Osteocyte (in vitro differentiated cells): ENCODE measurements at places on chromosomes 3 and 15.

- peaks cover 10% of the 10 kb centered on the region for H3K4me1 ChIP-seq
- peaks cover 6% of the 10 kb centered on the region for H3K36me3 ChIP-seq
- DNase-seq = no peak
- no peaks in the 10 kb centered on the region for H3K27me3 ChIP-seq
- no peak overlapping the region for H3K27ac ChIP-seq
These were observed 2.1 kb downstream of the SLC41A3 start for GRCh38 chr3:126081618-126082361.

GRCh38 chr3:143637133-143637532 is 211.1 kb downstream of the SLC9A9 start:
- no peak overlapping the region for H3K27ac ChIP-seq
- no peak overlapping the region for H3K4me3 ChIP-seq

DNA sequence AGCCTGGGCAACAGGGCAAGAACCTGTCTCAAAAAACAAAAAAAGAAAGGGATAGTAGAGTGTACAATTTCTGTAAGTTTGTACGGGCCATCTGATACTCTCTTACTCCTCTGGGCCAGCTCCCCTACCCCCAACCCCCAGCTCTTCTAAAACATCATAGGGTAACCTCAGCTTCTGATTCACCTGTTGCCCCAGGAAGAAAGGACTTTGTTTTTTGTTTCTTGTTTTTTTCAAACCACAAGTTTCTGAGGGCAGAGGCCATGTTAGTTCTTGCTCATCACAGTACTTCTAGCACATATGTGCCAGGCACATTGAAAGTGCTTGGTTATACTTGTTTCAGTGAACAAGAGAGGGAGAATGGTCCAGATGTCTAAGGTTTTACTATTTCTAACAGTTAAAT is 20.2 kb downstream of the ATOSA start:
- peaks cover 9% of the 10 kb centered on the region for H3K4me1 ChIP-seq
- H3K27me3 ChIP-seq = no peaks in the 10 kb centered on the region
- H3K4me3 ChIP-seq = no peak overlapping the region
- H3K36me3 ChIP-seq = peaks cover 46% of the 10 kb centered on the region
- H3K27ac ChIP-seq = no peak overlapping the region

DNA sequence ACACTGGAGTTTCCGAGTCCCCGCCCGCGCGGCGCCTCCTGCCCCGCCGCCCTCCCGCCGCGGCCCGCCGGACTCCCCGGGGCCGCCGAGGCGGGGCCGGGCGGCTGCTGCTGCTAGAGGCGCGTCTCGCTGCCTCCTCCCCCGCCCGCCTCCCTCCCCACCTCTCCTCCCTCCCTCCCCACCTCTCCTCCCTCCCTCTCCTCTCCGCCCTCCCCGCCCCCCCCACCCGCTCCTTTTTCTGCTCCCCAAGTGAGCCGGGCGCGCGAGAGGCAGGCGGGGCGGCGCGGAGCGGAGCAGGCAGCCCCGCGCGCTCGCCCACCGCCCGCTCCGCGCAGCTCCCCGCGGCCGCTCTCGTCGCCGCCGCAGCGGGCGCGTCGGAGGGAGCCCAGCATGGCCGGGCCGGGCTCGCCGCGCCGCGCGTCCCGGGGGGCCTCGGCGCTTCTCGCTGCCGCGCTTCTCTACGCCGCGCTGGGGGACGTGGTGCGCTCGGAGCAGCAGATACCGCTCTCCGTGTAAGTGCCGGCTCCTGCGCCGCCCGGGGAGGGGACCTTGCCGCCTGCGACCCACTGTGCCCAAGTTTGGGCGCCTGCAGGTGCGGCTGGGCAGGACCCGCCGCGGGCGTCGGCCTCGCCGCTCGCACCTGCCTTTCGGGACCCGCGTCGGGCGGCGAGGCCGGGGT is at the start of gene CACNA2D3:
CACNA2D3 (plus strand) TSS at position 229 of the 679 bp plus-strand sequence.
- no peaks in the 10 kb centered on the region for H3K36me3 ChIP-seq
- peaks cover 54% of the 10 kb centered on the region for H3K27me3 ChIP-seq
- H3K27ac ChIP-seq = no peak within 1 kb of the TSS
- peaks cover 10% of the 10 kb centered on the region for H3K4me1 ChIP-seq
- peak within 1 kb of the TSS; percentile 71 for H3K4me3 ChIP-seq

GRCh38 chr3:157464321-157464720 is 27.7 kb downstream of the PTX3 start:
- H3K36me3 ChIP-seq = no peaks in the 10 kb centered on the region
- H3K4me1 ChIP-seq = peaks cover 44% of the 10 kb centered on the region
- no peaks in the 10 kb centered on the region for H3K27me3 ChIP-seq
- no peak for DNase-seq

- no peaks in the 10 kb centered on the region for H3K27me3 ChIP-seq
- DNase-seq = no peak
- no peaks in the 10 kb centered on the region for H3K4me1 ChIP-seq
- no peak overlapping the region for H3K4me3 ChIP-seq
- no peak overlapping the region for H3K27ac ChIP-seq
- no peaks in the 10 kb centered on the region for H3K36me3 ChIP-seq
These were observed 49.4 kb downstream of the NFKBIZ start for GRCh38 chr3:101898752-101899169.

DNA sequence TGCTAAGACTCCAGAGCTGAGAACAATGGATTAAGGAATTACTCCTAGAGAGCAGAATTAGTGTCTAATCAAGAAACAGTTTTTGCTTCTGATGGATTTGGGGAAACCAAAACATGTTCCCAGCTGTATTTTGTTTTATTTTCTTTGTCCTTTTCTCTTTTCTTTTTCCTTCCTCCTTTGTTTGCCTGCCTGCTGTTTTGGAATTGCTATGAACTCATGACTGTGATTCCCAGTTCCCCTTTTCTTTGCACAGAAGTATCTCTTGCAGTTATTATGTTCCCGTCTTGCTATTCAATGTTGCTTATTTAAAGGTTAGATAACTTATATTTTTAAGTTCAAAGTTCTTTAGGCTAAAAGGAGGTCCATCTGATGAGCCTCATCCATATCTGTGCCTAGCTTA is 77.0 kb upstream of the GBE1 start:
- H3K27me3 ChIP-seq = no peaks in the 10 kb centered on the region
- no peak overlapping the region for H3K27ac ChIP-seq
- no peaks in the 10 kb centered on the region for H3K36me3 ChIP-seq
- no peak for DNase-seq
- no peak overlapping the region for H3K4me3 ChIP-seq

- no peaks in the 10 kb centered on the region for H3K36me3 ChIP-seq
- peak overlapping the region; percentile 17 for H3K27ac ChIP-seq
- H3K27me3 ChIP-seq = no peaks in the 10 kb centered on the region
These were observed 31.8 kb downstream of the MITF start for GRCh38 chr3:69770976-69771634.

DNA sequence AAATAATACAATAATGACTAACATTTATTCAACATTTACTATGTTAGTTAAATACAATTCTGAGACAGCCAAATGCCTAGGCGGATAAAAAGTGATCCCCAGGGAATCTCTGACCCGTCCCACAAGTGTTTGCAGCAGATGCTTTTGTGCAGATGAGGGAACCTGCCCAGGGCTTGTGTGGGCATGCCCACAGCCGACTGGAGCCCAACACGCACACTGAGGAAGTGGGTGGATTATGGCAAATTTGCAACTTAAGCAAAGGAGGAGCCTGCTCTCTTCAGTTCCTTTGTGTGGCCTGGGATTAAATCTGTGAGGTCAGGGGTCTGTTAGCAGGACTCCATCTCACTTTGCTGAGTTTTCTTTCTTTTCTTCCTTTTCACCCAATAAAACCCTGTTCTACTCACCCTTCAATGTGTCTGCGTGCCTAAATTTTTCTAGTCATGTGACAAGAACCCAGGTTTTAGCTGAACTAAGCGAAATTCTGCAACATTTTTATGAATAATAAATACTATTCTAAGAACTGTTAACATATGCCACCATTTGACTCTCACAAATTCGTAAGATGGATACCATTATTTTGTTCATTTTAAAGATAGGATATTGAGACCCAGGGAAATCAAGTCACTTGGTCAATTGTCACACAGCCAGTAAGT is 13.9 kb upstream of the RTP1 start:
- H3K4me3 ChIP-seq = no peak overlapping the region
- H3K36me3 ChIP-seq = no peaks in the 10 kb centered on the region
- H3K4me1 ChIP-seq = peaks cover 11% of the 10 kb centered on the region
- DNase-seq = no peak
- no peak overlapping the region for H3K27ac ChIP-seq
- peaks cover 13% of the 10 kb centered on the region for H3K27me3 ChIP-seq

GRCh38 chr3:43870120-43870519 is 179.4 kb downstream of the ABHD5 start:
- peak overlapping the region; percentile 1 for H3K4me3 ChIP-seq
- H3K27me3 ChIP-seq = no peaks in the 10 kb centered on the region
- H3K36me3 ChIP-seq = no peaks in the 10 kb centered on the region
- peak overlapping the region; percentile 93 for H3K27ac ChIP-seq

DNA sequence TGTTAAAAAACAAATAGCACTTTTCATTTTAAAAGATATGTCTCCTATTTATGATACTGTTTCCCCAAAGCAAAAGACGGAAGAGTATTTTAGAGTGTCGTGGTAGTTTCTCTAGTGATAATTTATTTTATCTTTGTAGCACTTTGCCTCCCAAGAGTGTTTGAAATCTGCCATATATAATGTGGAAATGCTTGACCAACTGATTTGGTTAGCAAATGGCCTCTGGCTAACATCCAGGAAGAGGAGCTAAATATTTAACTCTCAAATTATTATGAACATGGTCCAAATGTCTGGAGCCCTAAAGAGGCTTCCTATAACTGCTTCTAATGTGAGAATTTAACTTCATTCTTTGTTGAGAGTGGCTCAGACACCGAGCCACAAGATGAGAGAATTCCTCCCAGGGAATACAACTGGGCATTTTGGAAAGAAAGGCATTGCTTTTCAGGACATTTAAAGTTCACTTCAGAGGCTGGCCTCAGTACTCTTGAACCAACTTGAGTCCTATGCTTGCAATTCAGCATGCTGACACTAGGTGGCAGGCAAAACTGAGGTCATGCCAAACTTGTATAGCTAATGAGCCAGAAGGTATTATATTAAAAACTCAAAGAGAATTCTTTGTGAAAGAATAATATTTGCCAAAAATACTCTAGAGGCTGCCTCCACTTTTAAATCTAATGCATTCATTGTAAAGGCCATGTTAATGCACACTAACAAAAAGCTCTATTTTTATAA is 104.5 kb downstream of the RARB start:
- no peak for DNase-seq
- no peaks in the 10 kb centered on the region for H3K27me3 ChIP-seq
- peaks cover 5% of the 10 kb centered on the region for H3K4me1 ChIP-seq
- H3K36me3 ChIP-seq = peaks cover 4% of the 10 kb centered on the region
- no peak overlapping the region for H3K4me3 ChIP-seq

DNA sequence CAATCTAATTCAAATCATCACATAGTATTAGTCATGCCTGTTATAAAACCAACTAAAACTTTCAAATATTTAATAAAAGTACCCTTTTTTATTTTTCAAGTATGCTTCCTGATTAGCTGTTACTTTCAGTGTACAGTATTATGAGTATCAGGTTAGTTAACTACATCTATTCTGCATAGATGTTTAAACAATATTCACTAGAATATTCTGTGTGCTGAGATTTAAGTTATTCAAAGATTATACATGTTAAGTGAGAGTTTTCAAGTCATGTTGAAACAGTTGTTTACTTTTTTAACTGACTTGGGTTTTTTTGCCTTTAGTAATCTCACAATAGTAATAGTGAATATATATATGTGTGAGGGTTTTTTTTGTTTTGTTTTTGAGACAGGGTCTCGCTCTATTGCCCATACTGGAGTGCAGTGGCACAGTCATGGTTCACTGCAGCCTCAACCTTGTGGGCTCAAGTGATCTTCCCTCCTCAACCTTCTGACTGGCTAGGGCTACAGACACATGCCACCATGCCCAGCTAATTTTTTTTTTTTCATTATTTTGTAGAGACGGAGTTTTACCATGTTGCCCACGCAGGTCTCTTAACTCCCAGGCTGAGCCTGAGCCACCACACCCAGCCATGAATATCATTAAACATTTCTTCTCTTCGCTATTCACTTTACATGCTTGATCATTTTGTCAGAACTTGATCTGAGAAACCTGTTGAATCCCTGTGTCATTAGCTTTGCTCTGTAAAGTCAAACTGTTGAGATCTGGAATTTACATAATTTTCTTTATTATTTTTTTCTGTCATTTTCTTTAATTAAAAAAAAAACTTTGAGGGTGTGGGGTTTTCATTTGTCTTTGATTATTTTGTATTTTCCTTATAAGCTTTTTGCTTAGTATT is 286.2 kb upstream of the UBE2E1 start:
- no peak overlapping the region for H3K27ac ChIP-seq
- H3K27me3 ChIP-seq = no peaks in the 10 kb centered on the region
- H3K4me1 ChIP-seq = peaks cover 19% of the 10 kb centered on the region
- DNase-seq = no peak

DNA sequence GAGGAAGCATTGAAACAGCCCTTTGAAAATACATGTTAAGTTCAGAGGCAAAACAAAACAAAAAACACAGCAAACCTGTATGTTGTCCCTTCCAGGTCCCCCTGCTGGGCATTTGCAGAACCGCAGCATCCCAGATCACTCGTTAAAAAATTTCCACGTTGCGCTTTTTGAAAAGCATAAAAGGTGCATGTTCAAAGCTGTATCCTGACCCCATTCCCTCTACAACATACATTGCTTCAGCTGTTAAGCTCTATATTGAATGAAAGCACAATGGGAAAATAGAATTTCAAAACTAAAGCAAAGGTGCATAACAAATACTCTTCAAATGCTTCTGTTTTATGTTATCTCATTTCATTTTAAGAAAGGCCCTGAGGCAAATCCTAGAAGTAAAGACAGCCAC is 328.3 kb downstream of the THSD4 start:
- H3K27me3 ChIP-seq = no peaks in the 10 kb centered on the region
- H3K4me1 ChIP-seq = peaks cover 18% of the 10 kb centered on the region
- H3K27ac ChIP-seq = no peak overlapping the region
- no peak for DNase-seq
- H3K36me3 ChIP-seq = no peaks in the 10 kb centered on the region

GRCh38 chr15:27847775-27848710 is 251.1 kb downstream of the OCA2 start:
- H3K36me3 ChIP-seq = no peaks in the 10 kb centered on the region
- DNase-seq = no peak
- no peak overlapping the region for H3K4me3 ChIP-seq
- H3K27ac ChIP-seq = no peak overlapping the region
- peaks cover 12% of the 10 kb centered on the region for H3K4me1 ChIP-seq

GRCh38 chr15:55599439-55599838 is 11.3 kb upstream of the PYGO1 start:
- no peaks in the 10 kb centered on the region for H3K4me1 ChIP-seq
- H3K27me3 ChIP-seq = no peaks in the 10 kb centered on the region
- H3K4me3 ChIP-seq = no peak overlapping the region
- H3K36me3 ChIP-seq = no peaks in the 10 kb centered on the region
- no peak for DNase-seq
- no peak overlapping the region for H3K27ac ChIP-seq

- no peak overlapping the region for H3K27ac ChIP-seq
- no peak overlapping the region for H3K4me3 ChIP-seq
- no peak for DNase-seq
- no peaks in the 10 kb centered on the region for H3K4me1 ChIP-seq
- no peaks in the 10 kb centered on the region for H3K27me3 ChIP-seq
These were observed 522.2 kb downstream of the EDEM1 start for GRCh38 chr3:5709714-5710113.

GRCh38 chr3:109984976-109985375 is 647.6 kb upstream of the DPPA4 start:
- no peak overlapping the region for H3K27ac ChIP-seq
- H3K4me3 ChIP-seq = no peak overlapping the region
- no peaks in the 10 kb centered on the region for H3K27me3 ChIP-seq
- no peak for DNase-seq
